T47D (cell line): ENCODE measurements at places on chromosomes 12 and 14.

DNA sequence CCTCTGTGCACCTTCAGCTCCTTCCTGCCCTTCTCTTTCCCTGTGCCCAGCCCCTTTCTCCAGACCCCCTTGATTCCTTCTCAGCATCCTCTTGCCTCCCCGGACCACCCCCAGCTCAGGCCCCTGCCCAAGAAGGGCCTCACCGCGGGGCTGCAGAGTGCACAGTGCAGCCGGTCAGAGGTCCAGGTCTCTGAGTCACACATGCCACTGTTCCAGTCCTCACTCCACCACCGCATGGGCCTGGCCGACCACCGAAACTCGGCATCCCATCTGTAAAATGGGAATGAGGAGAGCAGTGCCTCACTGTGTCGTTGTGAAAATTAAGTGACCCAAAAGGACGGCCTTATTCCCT is 13.3 kb downstream of the BDKRB1 start:
- no peak for DNase-seq

DNA sequence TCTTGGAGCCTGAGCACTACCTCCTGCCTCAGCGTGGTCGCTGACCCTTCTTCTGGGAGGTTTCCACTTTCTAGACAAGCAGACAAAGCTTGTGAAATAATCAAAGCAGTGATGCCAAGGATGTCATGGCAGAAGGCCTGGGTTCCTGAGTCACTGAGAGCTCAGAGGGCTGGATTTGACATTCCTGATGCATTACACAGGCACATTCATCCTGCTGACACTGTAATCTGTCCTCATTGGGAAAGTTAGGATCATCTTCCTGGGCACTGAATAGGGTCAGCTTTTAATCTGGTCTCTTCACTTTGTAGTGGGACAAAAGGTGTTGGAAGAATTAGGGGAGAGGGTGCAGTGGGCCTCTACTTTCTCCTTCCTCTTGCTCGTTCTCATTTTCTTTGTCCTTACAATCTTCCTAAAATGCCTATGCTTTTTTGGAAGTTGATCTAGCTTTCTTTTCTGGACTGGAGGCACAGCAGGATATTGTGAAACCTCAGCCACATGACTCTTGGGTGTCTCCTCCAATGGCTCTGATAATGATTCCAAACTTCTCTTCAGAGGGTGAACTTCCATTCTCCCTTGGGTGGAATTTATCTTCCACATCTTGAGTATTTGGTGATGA is 29.6 kb downstream of the EEA1 start:
- no peak for DNase-seq

DNA sequence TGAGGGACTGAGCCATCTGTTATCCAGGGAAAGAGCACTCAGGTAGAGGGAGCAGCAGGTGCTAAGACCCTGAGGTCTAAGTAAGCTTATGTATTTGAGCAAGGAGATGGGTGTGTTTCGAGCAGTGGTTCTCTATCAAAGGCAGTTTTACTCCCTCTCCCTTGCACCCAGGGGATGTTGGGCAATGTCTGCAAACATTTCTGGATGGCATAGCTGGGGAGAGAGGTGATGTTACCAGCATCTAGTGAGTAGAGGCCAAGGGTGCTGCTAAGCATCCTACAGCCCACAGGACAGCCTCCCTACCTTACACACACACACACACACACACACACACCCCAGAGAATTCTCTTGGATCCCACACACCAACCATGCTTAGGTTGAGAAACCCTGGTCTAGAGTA is 221.0 kb upstream of the PWP1 start:
- no peak for DNase-seq

GRCh38 chr12:79886917-79887519 is 47.9 kb downstream of the PPP1R12A start:
- DNase-seq, result peak; percentile 9

DNA sequence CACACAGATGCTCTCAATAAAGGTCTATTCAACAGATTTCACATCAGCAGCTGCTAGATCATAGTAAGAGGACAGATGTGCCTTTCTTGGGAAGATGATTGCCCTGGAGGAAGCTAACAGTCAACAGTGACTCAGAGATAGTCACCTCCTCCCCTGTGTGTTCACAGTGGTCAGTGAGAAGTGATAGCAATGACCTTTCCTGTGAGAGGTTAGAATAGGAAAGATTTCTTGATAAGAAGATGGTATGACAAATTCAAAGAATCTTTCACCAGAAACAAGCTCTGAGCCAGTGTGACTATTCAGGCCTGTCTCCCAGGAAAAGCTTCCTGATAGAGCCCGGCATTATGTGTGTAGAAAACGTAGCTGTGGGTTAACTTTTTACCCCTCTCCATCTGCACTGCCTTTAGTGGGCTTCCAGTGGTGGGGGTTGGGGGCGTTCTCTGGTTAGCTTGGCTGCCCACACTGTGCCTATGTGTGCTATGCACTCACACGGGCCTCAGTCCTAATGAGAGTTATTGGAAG is 66.4 kb upstream of the ARHGAP5 start:
- DNase-seq, result no peak

DNA sequence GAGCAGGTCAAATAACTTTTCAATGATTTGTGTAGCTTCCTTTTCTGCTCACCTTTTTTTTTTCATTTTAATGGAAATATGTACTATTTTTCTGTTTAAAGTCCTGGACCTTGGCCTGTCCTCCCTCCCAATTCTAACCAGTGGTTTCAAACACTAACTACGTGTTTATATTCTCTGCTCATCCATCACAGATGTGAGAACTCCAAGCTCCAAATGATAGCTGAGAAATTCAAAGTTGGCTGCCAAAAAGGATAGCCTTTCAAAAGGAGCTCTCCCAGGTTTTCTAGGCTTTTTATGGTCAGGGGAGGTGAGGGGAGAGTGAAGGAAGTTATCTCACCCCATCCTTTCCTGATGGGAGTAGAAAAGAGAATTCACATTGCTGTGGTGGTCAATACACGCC is 486.0 kb upstream of the TBX3 start:
- no peak for DNase-seq

DNA sequence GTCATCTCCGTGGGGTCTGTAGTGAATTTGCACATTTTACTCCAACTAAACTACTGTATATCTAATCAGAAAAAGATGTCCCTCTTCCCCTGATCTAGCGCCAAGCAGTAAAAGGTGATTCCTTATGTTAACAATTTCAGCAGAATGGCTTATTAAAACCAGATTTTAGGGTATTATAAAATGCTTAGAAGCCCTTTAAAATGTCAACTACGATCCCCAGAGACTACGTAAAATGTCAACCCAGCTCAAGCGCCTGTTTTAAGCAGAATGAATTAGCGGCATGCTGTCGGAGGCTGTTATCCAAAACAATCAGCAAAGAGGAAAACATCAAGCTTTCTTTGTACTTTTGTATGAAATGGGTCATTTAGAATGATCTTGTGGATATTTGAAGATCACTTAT is 408.9 kb downstream of the SOX5 start:
- no peak for DNase-seq

GRCh38 chr14:56608689-56609088 is 29.1 kb downstream of the TMEM260 start:
- peak; percentile 15 for DNase-seq

DNA sequence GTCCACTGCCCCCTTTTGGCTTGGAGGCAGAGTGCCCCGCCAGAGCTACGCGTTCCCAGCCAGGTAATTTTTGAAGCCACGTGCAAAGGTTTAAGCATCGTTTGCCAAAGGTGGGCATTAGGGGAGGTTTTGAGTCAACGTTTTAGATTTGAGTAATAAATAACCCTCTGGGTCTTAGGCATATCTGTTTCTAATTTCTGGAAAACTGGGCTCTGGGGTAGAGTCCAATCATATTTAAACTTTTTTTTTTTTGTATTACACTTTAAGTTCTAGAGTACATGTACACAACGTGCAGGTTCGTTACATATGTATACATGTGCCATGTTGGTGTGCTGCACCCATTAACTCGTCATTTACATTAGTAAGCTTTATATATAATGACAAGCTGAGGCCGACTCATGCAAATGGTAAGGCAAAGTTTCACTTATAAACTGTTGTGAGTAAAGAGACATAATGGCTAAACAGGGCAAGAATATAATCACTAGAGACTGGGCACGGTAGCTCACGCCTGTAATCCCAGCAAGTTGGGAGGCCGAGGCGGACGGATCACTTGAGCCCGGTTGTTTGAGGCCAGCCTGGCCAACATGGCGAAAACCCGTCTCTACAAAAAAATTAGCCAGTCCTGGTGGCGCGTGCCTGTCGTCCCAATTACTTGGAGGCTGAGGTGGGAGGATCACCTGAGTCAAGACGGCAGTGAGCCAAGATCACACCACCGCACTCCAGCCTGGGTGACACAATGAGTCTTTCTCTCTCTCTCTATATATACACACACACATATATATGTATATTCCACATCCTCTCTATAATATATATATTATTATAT is 491 bp upstream of the NR2C1 start:
- DNase-seq, result no peak

- DNase-seq, result no peak
These were observed 532.5 kb downstream of the VRK1 start for GRCh38 chr14:97329701-97330100.
